ENCODE measurements at places on chromosomes 1 and 21.

GRCh38 chr1:28456078-28456477 is 49.8 kb upstream of the RCC1 start:
- DNase-seq, result no peak

DNA sequence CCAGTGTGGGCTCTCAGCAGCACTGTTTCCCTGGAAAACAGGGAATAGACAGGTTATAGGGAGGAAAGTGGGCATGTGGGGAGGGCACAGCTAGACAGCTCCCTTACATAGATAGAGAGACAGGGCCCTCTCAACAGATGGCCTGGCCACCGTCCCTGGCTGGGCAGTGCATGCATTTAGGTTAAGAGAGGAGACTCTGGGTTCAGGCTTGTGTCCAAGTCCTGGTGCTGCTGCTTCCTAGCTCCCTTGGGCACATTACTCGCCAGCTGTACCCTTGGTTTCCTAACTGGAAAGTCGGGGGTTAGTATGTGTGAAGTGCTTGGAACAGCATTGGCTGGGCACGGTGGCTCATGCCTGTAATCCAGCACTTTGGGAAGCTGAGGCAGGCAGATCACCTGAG is 9.1 kb downstream of the PLOD1 start:
- DNase-seq, result no peak

DNA sequence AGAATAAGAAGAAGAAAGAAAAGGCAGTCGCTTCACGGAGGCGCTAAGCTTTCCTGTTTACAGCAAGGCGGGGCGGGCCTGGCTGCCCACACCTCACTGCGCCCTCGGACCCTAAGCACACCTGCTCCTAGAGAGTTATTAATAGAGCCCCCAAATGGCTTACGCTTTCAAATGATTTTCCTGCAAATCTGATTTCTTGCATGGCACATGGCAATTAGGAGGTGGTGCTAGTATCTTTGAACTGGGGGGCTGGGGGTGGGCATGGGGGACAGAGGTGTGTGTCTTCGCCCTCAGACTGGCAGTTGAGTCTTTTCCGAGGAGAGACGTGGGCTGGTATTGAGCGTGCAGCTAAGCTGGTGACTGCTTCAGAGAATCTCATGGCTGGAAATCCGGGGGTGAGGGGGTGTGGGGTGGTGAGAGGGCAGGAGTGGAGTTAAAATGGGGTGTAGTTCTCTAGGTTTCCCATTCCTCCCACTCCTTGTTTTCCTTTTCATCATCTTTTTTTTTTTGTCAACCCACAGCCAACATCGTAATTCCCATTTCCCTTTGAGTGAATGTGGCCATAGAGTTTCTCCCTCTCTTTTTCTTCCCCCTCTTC is 1.3 kb downstream of the S1PR1 start:
- DNase-seq, result peak; percentile 24

GRCh38 chr1:180235502-180236239 is 5.6 kb downstream of the LHX4 start:
- DNase-seq, result no peak

- DNase-seq, result no peak
These were observed 592 bp downstream of the ZNF692 start for GRCh38 chr1:248858096-248858890.

- DNase-seq, result no peak
These were observed 17.1 kb upstream of the KLHDC8A start for GRCh38 chr1:205373798-205374175.

- DNase-seq, result no peak
These were observed 34.7 kb upstream of the COL6A2 start for GRCh38 chr21:46063227-46063626.

GRCh38 chr1:65359888-65360287 is 50.5 kb downstream of the DNAJC6 start:
- no peak for DNase-seq

DNA sequence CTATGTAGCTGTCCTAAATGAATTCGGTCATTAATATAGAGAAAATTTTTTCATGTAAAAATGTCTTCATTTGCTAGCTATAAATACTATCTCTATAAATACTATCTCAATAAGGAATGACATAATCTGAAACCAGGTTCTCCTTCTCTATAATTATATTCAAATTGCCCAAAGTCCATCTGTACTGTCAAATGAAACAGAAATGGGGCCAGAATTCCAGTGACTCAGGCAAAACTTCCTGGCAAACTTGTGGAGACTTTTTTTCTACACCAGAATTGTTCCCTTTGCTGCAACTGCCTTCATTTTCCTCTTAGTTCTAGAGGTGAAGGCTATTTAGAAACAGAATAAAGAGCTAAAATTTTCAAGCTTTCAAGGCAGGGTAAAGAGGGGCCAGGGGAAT is 152.5 kb downstream of the KCNH1 start:
- DNase-seq, result no peak

DNA sequence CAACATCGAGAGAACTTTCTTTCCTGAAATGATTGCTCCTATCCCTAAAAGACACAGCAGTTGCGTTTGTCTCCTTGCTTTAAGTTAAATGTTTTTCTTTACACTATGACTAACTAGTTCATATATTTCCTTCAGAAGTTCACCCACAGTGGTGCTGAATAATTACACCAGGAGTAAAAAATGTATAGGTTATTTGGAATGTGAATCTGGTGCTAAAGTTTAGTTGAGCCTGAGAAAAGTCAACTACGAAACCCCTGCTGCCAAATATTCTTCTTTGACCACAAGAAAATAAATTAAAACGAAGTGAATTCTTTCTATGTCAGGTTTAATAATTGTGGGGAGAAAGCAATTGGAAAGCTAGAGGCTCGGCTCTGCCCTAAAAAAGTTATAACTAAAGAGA is 52.8 kb downstream of the C4BPA start:
- DNase-seq, result no peak

- no peak for DNase-seq
These were observed 110.8 kb downstream of the TSEN15 start for GRCh38 chr1:184162281-184162680.

DNA sequence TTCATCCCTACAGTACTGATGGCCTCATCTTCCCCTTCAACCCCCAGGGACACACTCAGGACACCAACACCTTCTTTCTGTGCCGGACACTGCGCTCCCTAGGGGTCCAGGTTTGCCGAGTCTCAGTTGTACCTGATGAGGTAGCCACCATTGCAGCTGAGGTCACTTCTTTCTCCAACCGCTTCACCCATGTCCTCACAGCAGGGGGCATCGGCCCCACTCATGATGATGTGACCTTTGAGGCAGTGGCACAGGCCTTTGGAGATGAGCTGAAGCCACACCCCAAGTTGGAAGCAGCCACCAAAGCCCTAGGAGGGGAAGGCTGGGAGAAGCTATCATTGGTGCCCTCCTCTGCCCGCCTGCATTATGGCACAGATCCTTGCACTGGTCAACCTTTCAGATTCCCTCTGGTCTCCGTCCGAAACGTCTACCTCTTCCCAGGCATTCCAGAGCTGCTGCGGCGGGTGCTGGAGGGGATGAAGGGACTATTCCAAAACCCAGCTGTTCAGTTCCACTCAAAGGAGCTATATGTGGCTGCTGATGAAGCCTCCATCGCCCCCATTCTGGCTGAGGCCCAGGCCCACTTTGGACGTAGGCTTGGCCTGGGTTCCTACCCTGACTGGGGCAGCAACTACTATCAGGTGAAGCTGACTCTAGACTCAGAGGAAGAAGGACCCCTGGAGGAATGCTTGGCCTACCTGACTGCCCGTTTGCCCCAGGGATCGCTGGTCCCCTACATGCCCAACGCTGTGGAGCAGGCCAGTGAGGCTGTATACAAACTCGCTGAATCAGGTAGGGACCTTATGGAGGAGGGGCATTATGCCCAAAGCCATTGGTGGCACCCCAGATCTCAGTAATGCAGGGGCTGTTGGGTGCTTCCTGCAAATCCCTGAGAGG is 5.1 kb upstream of the LENEP start:
- DNase-seq, result no peak

DNA sequence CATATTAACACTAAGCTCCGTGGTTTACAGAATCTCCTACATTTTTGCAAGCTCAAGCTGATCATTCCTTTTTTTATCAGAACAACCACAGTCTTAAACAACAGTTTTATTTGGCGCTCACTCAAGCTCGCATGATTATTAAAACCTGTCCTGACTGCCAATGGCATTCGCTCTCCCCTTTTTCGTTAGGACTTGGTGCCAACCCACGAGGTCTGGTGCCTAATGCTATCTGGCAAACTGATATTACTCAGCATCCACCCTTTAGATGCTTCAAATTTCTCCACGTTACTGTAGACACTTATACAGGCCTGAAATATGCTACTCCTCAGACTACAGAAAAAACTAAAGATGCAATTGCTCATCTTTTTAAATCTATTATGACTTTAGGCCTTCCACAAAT is 23.0 kb upstream of the ITLN1 start:
- DNase-seq, result no peak

- DNase-seq, result no peak
These were observed 174.8 kb downstream of the TNFSF18 start for GRCh38 chr1:172875892-172876291.

- no peak for DNase-seq
These were observed 46.9 kb downstream of the ATP5PF start for GRCh38 chr21:25687787-25688186.

DNA sequence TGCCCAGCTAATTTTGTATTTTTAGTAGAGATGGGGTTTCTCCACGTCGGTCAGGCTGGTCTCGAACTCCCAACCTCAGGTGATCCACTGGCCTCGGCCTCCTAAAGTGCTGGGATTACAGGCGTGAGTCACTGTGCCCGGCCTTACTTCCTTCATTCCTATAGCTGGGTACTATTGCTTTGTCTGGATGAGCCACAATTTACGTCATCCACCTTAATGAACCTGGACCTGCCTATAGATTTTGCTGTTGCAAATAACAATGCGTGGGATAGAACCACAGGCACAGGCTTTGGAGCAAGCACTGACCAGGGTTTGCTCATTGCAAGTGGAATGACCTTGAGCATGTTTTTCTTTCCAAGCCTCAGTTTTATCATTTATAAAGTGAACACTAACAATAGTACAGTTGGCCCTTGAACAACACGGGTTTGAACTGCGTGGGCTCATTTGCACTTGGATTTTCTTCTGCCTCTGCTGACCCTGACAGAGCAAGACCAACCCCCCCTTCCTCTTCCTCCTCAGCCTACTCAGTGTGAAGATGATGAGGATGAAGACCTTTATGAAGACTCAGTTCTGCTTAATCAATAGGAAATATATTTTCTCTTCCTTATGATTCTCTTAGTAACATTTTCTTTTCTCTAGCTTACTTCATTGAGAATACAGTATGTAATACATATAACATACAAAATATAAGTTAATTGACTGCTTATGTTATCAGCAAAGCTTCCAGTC is 33.3 kb upstream of the BECN2 start:
- no peak for DNase-seq

GRCh38 chr1:5915587-5916571 is 76.3 kb downstream of the NPHP4 start:
- DNase-seq, result no peak

GRCh38 chr1:168827557-168827956 is 98.6 kb upstream of the DPT start:
- DNase-seq, result no peak

- no peak for DNase-seq
These were observed 6.4 kb upstream of the LGR6 start for GRCh38 chr1:202187041-202187671.

GRCh38 chr1:164772635-164773034 is 213.7 kb downstream of the PBX1 start:
- DNase-seq, result no peak

GRCh38 chr1:207825719-207826556 is 74.1 kb downstream of the CD46 start:
- DNase-seq, result peak; percentile 48

GRCh38 chr21:19440792-19441655 is 1037.4 kb upstream of the TMPRSS15 start:
- DNase-seq, result no peak

GRCh38 chr1:40187399-40187798 is 26.2 kb downstream of the RLF start:
- no peak for DNase-seq

DNA sequence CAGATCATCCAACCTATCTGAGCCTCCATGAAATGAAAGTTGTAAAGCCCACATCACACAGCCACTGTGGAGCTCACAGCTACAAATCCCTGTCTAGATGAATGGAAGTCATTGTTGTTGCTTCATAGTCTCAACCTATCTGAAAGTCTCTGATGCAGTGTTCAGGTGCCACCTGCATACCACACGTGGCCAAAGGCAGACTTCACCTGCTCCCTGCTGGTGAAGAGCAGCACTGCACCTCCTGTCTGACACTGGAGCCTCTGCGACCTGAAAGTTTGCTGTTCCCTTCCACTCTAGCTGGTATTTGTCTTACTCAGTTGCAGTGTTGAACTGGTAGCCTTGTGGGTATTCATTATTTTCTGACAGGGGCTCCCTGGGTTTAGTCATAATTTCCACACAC is 18.4 kb downstream of the LORICRIN start:
- no peak for DNase-seq

All from stimulated activated CD4-positive, alpha-beta T cell treated with anti-CD3 and anti-CD28 coated beads, TNF-alpha, amount 100 ng/mL, for 1 hour (primary cell).